ENCODE measurements at places on chromosomes 7 and 10. TPM values are rescaled to one million over a fixed set of nuclear protein-coding genes. Genes with fewer than 3 reads are reported as not detected.

NPSR1 gene
- total RNA-seq: not detected

CUBN gene
- 0.80 TPM for total RNA-seq

SPDYE2 gene
- not detected for total RNA-seq

IRF5 gene
- 15.3 TPM for total RNA-seq

GTPBP10 gene
- total RNA-seq: 23.5 TPM

SYT15 gene
- not detected for total RNA-seq

CCDC3 gene
- not detected for total RNA-seq

STOX1 gene
- 1.4 TPM for total RNA-seq

FAM25C gene
- not detected for total RNA-seq

CRTAC1 gene
- total RNA-seq: not detected

CDC14C gene
- total RNA-seq: not detected

KIF11 gene
- total RNA-seq: 25.5 TPM

RHOBTB1 gene
- 6.7 TPM for total RNA-seq

RASA4B gene
- total RNA-seq: 10.2 TPM

RSPH10B2 gene
- total RNA-seq: not detected

BEND7 gene
- total RNA-seq: 1.2 TPM

FEZF1 gene
- total RNA-seq: not detected

DNA sequence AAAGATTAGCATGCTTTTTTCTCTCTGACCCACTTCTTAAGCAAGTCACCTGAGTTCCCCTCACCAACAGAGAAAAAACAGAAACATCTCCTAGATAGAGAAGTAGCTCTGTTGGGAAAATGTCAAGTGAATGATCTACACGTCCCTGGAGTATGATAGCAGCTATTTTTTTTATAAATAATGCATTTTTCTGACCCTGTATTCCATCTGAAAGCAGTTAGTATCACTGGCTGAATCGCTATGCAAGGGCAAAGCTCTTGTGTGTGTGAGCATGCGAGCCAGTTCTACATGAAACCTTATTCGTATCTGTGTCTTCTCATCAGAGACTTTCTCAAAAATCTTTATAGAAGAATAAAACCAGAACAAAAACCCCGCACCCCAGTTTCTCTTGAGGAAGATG lies 8.2 kb downstream of the ANKMY2 start:
- no peak for DNase-seq

- no peak for DNase-seq
These were observed 83.9 kb upstream of the RET start for GRCh38 chr10:42992957-42993390.

DNA sequence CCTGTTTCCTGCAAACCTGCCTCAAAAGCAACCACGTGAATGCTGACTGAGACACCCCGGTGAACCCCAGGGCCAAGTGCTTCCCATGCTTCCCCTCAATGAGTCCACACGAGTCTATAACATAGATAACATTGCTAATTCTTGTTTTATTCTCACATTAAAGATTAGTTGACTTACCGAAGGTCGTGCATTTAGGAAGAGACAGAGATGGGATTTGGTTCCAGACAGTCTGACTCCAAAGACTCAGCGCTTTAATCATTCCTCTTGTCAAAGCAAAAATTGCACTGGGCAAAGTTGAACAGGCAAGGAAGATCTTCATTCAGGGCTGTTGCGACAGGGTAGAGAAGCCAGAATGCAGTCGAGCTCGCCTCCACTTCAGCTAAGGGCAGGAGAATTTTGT lies 435.6 kb upstream of the C7orf33 start:
- no peak for DNase-seq

GRCh38 chr7:36955456-36956129 lies 231.3 kb upstream of the AOAH start:
- no peak for DNase-seq

GRCh38 chr7:139490130-139490529 lies 6.7 kb upstream of the KLRG2 start:
- DNase-seq: peak; percentile 26

GRCh38 chr7:101294039-101294831 lies 27.4 kb downstream of the IFT22 start:
- DNase-seq: no peak

GRCh38 chr10:43202224-43202656 lies 64.0 kb downstream of the CSGALNACT2 start:
- no peak for DNase-seq

GRCh38 chr7:16589881-16590280 lies 55.7 kb downstream of the ANKMY2 start:
- DNase-seq: no peak

- DNase-seq: no peak
These were observed 458.8 kb upstream of the ZMIZ1 start for GRCh38 chr10:78609976-78610375.

DNA sequence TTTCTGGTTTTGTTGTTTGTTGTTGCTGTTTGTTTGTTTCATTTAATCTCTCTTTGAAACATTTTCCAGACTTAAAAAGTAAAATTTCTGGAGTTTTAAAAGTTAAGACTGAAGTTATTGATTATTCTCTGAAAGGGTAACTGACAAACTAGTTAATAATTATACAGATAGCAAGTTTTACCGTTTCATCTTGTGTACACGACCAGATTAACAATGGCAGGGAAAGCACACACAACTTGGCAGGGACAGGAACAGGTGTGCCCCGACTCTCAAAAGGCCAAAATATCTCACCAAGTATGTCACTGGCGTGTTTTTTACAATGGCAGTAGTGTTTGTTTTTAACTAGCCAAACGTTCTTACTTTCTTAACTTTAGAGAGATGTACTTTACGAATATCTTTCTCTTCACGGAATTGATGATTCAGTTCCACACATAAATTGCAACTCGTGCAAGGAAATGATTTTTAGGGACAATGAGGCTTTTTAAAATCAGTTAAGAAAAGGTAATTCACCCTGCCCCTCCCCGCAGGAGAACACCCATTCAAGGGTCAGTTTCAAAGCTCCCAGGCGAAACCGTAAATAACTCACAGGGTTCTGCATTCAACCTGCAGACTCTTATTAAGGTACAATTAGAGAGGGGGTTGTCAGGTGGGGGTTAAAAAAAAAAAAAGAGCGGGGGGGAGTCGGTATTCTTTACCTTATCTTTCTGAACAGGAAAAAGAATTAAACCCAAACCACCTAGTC lies 3.5 kb downstream of the CTBP2 start:
- DNase-seq: peak; percentile 46

- peak; percentile 28 for DNase-seq
These were observed 7.6 kb downstream of the SERPINE1 start for GRCh38 chr7:101134399-101134980.

- DNase-seq: peak; percentile 60
These were observed 55.2 kb upstream of the KCNMA1 start for GRCh38 chr10:77692782-77693181.

DNA sequence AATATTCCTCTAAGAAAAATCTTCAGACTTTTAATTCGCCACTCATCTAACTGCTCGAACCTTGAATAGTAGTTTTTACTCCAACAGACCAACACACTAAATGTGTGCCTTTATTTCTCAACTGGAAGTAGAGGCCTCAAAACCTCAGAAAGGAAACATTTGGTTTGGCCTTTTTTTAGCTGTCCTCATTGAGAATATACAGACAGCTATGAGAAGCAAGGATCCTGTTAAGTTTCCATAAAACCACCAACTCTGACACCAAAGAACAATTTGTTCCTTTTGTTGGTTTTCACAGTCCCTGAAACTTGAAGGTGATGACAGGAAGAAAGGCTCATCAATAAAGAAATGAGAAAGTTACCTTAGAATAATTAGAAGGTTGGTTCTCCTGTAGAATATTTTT lies 199.2 kb upstream of the MEOX2 start:
- DNase-seq: no peak

DNA sequence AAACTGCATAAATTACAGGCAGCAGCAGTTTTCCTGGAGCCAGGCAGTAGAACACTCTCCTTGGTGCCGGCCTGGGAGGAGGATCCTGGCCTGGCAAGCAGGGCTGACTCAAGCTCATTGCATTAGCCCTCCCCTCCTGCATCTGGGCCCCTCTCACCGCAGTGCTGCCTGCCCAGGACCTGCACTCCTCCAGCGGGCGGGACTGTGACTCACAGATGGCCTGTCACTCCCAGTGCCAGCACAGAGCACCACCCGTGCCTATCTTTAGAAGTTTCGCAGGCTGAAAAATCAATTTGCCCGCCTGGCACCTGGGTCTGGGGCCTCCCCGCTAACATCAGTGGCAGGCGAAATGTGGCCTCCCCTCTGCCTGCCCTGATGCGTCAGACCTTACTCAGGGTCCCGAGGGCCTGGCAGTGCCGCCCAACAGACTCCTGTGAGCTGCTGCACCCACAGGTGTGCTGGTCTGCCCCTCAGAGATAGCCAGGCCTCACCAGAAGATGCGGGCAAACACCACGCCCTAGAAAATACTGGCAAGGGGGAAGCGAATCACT lies 123.8 kb downstream of the KCNMA1 start:
- DNase-seq: peak; percentile 100

- DNase-seq: peak; percentile 25
These were observed 72.9 kb upstream of the GRID1 start for GRCh38 chr10:86439544-86439943.

DNA sequence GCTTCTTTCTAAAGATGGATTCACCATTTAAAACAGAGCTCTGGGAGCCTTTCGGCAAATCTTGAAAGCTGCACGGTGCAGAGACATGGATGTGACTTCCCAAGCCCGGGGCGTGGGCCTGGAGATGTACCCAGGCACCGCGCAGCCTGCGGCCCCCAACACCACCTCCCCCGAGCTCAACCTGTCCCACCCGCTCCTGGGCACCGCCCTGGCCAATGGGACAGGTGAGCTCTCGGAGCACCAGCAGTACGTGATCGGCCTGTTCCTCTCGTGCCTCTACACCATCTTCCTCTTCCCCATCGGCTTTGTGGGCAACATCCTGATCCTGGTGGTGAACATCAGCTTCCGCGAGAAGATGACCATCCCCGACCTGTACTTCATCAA lies 3.7 kb downstream of the GPER1 start:
- DNase-seq: no peak

GRCh38 chr7:14837216-14837615 lies 65.3 kb downstream of the DGKB start:
- DNase-seq: peak; percentile 20

Measured in PC-3 (cell line).